ENCODE measurements at places on chromosomes 11 and 22. TPM values are rescaled to one million over a fixed set of nuclear protein-coding genes. Genes with fewer than 3 reads are reported as not detected.

RFPL2 gene
- not detected for total RNA-seq

DNA sequence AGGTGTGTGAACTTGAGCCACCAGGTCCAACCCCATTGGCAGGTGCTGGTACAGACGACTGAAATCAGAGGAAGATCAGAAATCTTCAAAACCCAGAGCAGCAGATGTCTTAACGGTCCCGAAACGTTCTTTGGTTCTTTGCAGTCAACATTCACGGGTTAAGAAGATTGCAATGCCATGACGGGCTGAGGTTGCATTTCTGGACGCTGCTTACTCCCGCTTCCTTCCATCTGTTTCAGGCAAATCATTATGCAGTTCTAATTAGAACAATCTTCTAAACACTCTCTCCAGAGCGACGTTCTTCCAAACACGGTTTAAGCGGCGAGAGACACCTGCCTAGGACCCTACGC lies 492 bp upstream of the LUZP2 start:
- DNase-seq: no peak

- no peak for DNase-seq
These were observed 6.1 kb upstream of the B3GAT1 start for GRCh38 chr11:134417871-134418840.

DNA sequence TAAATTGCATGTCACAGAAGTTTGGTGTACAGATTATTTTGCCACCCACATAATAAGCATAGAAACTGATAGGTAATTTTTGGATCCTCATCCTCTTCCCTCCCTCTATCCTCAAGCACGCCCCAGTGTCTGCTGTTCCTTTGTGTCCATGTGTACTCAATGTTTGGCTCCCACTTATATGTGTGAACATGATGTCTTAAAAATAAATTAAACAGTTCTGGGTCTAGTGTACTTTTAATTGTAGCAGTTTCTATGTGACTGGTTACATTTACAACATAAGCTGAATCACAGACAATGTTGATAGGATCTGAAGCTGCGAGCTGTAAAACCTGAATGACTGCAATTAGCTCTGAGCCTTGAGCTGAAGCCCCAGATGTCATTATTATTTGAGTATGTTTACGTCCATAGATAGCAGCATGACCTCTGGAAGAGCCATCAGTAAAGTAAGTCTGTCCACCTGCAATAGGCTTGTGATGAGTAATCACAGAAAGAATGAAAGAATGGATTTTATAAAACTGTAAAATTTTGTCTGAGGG lies 29.7 kb downstream of the OR10A6 start:
- DNase-seq: no peak

All from H9 (cell line).